ENCODE measurements at places on chromosomes 12 and 14. TPM values are rescaled to one million over a fixed set of nuclear protein-coding genes. Genes with fewer than 3 reads are reported as not detected.

The CACNA1C gene
- not detected for total RNA-seq

The ACSS3 gene
- not detected for total RNA-seq

DNA sequence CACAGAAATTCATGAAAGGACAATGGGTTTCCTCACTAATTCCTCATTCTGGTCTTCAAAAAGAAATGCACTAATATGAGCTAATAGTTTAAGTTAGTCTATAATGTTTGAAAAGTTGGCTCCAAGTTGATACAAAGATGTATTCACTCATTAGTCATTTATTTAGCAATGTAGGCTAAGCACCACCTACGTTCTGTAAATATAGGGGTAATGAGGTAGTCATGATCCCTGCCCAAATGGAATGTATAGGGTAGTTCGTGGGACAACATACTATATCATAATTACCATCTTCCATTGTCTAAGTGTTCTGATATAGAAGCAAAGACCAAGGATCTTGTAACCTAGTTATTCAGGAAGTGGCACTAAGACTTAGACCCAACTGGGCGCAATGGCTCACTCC lies 86.5 kb downstream of the DIO2 start:
- peak; percentile 89 for DNase-seq

DNA sequence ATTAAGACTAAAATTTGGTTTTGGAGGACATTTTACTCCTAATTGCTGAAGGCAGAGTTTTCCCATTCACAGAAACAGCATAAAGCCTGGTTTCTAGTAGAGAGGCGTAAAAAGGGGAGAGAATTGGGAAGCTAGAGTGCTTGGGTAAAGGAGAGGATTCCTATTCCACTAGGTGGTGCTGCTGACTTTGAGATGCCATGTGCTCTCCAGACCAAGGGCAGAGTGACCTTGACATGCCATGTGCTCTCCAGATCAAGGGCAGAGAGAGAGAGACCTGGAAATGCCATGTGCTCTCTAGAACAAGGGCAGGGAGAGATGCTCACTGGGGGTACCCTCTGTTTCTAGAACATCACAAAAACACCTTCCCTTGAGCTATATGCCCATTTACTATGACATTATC lies 176.2 kb upstream of the PDZRN4 start:
- DNase-seq: no peak
